Stomach (tissue), 19 donors: ENCODE measurements at places on chromosomes 2 and 18. TPM values are rescaled to one million over a fixed set of nuclear protein-coding genes. Genes with fewer than 3 reads are reported as not detected.

GRCh38 chr18:26290385-26290784 is 64.1 kb downstream of the TAF4B start:
- DNase-seq = no peak
- no peaks in the 10 kb centered on the region for H3K27me3 ChIP-seq
- no peak overlapping the region for H3K27ac ChIP-seq
- H3K36me3 ChIP-seq = no peaks in the 10 kb centered on the region
- H3K4me3 ChIP-seq = no peak overlapping the region

DNA sequence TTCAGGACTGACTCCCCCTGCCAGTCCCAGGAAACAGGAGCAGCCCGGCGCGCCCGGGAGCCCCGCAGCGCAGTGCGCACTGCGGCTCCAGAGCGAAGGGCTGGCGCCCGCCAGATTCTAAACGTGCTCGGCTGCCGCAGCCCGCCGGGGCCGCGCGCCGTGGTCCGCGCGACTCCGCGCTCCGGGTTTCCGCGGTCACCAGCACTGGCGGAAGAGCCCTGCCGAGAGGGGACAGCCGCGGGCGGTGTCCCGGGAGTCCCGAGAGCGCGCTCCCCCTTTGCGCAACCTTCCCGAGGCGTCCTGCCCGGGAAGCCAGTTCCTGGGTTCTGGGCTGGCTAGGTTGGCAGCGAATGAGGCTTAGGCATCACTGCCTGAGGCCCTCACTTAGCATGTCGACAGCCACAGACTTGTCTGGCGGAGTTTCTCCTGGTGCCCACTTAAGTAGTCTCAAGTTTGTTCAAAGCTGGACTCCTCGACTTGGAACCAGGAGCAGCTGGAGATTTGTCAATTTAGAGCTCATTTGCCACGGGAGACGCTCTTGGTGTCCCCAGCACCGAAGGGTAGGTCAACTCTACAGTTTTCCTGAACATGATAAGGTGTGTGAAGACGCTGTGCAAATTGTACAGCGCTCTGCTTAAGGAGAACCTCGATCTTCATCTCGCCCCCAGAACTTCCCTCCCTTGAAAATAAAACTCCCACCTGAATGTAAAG is 1.5 kb upstream of the VSNL1 start:
- H3K27me3 ChIP-seq = no peaks in the 10 kb centered on the region
- H3K27ac ChIP-seq = peak overlapping the region; percentile 85
- H3K4me3 ChIP-seq = peak overlapping the region; percentile 53
- H3K4me1 ChIP-seq = peaks cover 41% of the 10 kb centered on the region

DNA sequence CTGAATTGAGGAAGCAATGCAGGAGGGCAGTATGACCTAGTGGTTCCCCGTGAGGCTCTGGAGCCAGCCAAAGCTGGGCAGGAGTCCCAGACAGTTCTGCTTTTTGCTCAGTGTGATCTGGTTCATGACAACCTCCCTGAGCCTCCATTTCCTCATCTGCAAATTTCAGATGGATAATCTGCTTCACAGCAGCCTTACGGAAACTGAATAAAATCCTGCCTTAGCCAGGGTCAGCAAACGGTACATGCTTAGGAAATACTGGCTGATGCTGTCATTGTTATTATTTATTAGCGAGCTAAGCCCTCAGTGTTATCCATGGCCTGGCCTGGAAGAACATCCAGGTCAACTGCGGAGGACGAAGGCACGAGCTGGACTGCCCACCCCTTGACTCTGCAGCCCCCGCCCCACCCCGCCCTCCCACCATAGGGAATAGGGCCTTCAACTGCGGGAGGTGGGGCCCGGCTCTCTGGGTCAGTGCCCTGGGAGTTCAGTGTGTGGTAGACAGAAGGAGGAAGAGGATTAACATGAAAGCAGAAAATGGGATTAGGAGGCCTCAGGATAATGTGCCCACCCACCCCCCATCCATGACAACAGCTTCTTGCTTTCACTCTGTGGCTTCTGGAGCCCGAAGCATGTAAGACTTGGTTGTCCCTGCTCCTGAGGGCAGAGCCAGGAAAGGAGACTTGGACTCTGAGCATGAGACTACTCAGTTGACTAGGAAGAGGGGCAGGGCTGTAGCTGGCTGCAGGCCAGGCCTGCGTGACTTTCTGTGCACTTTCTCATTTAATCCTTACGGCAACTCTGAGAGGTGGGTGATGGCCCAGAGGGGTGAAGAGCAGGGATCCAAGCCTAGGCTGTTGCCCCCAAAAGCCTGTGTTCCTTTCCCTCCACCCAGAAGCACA is 13.1 kb downstream of the PKDCC start:
- H3K27me3 ChIP-seq = no peaks in the 10 kb centered on the region
- peaks cover 28% of the 10 kb centered on the region for H3K36me3 ChIP-seq
- DNase-seq = peak; percentile 73
- peak overlapping the region; percentile 90 for H3K27ac ChIP-seq

DNA sequence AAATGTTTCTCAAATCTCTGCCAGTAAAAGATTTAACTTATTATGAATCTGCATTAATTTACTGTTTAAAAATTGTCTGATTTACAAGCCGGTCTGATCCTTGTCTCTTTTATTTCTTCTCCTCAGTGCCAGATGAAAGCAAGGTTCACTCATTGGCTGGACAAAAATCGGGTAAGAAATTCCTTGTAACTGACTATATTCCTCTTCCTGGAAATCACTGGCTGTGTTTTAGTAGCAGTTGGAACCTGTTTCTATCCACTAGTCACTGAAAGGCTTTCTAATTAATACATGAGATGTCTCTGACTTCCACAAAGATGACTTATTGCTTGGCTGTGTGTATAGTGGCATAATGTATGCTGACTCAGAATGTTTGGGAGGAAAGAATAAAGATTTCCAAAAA is 436.6 kb upstream of the NRP2 start:
- H3K4me1 ChIP-seq = no peaks in the 10 kb centered on the region
- no peaks in the 10 kb centered on the region for H3K27me3 ChIP-seq
- no peaks in the 10 kb centered on the region for H3K36me3 ChIP-seq
- no peak overlapping the region for H3K27ac ChIP-seq
- no peak overlapping the region for H3K4me3 ChIP-seq
- no peak for DNase-seq

DNA sequence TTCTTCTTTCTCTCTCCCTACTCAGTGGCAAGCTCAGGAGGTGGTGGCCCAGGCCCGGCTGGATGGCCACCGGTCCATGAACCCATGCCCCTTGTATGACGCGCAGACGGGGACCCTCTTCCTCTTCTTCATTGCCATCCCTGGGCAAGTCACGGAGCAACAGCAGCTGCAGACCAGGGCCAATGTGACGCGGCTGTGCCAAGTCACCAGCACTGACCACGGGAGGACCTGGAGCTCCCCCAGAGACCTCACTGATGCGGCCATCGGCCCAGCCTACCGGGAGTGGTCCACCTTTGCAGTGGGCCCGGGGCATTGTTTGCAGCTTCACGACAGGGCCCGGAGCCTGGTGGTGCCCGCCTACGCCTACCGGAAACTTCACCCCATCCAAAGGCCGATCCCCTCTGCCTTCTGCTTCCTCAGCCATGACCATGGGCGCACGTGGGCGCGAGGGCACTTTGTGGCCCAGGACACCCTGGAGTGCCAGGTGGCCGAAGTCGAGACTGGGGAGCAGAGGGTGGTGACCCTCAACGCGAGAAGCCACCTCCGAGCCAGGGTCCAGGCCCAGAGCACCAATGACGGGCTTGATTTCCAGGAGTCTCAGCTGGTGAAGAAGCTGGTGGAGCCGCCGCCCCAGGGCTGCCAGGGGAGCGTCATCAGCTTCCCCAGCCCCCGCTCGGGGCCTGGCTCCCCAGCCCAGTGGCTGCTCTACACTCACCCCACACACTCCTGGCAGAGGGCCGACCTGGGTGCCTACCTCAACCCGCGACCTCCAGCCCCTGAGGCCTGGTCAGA is 1.8 kb downstream of the NEU2 start:
- H3K36me3 ChIP-seq = no peaks in the 10 kb centered on the region
- H3K4me1 ChIP-seq = no peaks in the 10 kb centered on the region
- no peak overlapping the region for H3K4me3 ChIP-seq
- H3K27me3 ChIP-seq = no peaks in the 10 kb centered on the region

GRCh38 chr2:241837197-241837965 is 21.3 kb downstream of the PDCD1 start:
- no peaks in the 10 kb centered on the region for H3K36me3 ChIP-seq
- DNase-seq = no peak
- no peaks in the 10 kb centered on the region for H3K27me3 ChIP-seq
- H3K4me1 ChIP-seq = no peaks in the 10 kb centered on the region
- no peak overlapping the region for H3K4me3 ChIP-seq

DNA sequence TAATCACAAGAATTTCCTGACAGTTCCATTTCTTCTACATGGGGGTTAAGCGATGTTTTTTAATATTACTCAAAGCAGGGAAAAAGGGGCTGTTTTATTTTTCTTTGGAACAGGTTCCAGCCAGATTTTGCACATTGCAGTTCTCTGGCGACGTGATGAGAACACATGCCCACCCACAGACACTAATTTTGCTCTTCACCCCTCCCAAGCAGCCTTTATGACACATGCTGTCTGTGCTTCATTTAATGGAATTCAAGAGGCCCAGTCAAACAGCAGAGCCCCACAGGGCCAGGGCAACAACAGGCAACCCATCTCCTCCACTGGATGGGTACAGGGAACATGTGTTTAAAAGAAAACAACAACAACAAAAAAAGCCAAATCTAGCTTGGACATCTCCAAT is 70.8 kb downstream of the SPRED2 start:
- peaks cover 22% of the 10 kb centered on the region for H3K4me1 ChIP-seq
- H3K27me3 ChIP-seq = no peaks in the 10 kb centered on the region
- H3K4me3 ChIP-seq = no peak overlapping the region
- H3K36me3 ChIP-seq = no peaks in the 10 kb centered on the region

GRCh38 chr18:45110577-45111501 is 430.2 kb downstream of the SETBP1 start:
- H3K27ac ChIP-seq = no peak overlapping the region
- no peak overlapping the region for H3K4me3 ChIP-seq
- DNase-seq = no peak

Gene GRB14
- not detected for total RNA-seq
